ENCODE measurements at places on chromosomes 6 and 20.
A peak's percentile ranks its signal among the peaks of the same experiment; 100 is the strongest.

DNA sequence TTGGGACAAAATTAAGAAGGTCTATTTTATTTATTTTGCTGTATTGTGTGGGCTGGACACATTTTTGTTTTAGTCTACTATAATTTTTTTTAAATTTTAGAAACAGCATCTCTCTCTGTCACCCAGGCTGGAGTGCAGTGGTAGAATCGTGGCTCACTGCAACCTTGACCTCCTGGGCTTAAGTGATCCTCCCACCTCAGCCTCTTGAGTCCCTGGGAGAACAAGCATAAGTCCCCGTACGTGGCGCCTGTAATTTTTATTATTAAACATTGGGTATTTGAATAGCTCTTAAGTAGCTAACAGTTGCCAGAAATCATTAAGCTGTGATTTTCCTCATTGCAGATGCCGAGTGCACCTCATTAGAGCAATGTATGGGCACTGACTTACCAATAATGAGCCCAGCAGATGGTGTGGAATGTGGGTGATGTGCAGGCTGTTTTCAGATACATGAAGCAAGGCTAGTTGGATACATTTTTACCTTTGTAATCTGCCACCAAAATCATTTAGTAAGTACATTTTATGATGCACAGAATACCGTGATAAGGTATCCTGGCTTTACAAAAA lies 10.3 kb upstream of the MAS1 start:
- DNase-seq, result no peak

DNA sequence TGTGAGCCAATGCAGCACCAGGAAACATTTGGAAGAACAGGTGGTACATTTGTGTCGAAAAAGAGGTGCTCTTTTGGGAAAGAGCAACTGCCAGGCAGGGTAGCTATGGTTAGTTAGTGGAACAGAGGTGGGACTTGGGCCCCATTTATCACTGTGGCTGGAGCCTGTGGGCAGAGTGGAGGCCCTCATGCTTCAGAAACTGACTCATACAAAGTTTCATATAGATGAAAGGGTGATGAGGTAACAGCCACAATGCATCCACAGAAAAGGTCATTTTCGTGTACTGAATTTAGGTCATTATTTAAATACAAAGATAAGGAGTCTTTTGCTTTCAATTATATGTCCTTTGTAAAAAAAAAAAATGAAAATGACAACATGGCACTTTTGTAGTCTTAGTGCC lies 76.4 kb upstream of the HS3ST5 start:
- DNase-seq, result no peak

- no peak for DNase-seq
Measured at GRCh38 chr6:31178143-31179041, 7.9 kb upstream of the POU5F1 start.

GRCh38 chr6:4371207-4371921 lies 236.0 kb upstream of the ECI2 start:
- no peak for DNase-seq

GRCh38 chr6:18155150-18155863 lies at the start of gene KDM1B:
Gene KDM1B, plus strand, starts transcription at chr6:18155422. Its CDS starts 4,474 bp downstream, at chr6:18159896.
- DNase-seq, result peak; percentile 99

- no peak for DNase-seq
Measured at GRCh38 chr20:58405504-58406291, 16.7 kb downstream of the VAPB start.

All from CD4-positive, alpha-beta T cell treated with Interleukin-6 at 100 ng/mL for 8 hours (primary cell).